ENCODE measurements at places on chromosomes 11 and 22. TPM values are rescaled to one million over a fixed set of nuclear protein-coding genes. Genes with fewer than 3 reads are reported as not detected.

Gene SLC29A2
- total RNA-seq = 35.7 TPM

GRCh38 chr11:129035244-129035643, 92.6 kb upstream of the TP53AIP1 start:
- no peak for DNase-seq

- DNase-seq = no peak
Measured at GRCh38 chr11:66126064-66126463, 56.0 kb downstream of the PACS1 start.

DNA sequence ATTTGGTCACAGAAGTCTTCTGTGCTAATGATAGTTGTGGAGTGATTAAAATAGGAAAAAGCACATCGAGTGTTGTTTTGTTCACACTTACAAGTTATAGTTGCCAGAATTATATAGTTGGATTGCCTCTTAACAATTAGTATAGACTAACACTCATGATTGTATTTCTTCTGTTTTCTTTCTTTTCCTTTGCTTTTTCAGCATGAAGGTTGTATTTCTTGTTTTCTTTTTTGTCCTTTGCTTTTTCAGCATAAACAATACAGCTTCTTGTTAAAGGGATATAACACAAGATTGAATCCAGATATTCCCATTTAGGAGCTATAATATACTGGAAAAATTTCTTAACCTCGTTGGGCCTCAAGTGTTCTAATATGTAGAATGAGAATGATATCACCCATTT, 31.1 kb downstream of the ACER3 start:
- DNase-seq = no peak
